ENCODE measurements at places on chromosomes 6 and 20.

- no peak for DNase-seq
Observed at GRCh38 chr6:37600312-37600916, 97.3 kb downstream of the MDGA1 start.

DNA sequence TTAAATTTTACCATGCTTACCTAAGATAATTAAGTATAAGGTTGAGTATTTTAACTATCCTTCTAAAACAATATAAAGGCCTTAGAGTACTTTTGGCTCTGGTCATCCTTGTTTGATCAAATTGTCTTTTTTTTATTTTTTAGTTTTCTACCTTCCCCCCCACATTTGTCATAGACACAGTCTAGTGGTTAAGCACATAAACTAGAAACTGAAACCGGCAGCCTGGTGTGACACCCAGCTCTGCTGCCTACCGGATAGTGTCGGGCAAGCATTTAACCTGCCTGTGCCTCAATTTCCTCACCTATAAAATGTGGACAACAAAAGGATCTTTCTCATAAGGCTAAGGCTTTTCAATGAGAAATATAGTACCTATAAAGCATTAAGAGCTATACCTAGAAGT lies 21.6 kb upstream of the TULP4 start:
- DNase-seq: no peak

DNA sequence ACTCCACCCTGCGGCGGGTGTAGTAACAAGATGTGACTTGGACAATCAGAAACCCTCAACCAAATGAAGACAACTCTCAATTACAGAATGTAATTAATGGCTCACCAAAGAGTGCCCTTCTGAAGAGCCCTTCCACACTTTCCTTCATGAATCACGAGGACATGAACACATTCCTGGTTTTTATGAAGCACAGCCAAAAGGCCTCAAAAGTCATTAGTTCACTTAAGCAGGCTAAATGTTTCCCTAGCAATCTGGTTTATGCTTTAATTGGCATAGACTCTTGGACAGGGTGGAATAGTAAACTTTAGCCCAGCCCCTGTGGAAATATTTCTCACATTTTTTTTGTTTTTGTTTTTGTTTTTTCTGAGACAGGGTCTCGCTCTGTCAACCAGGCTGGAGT lies 20.5 kb downstream of the CPNE5 start:
- DNase-seq: no peak

- no peak for DNase-seq
Observed at GRCh38 chr20:57651881-57652605, 31.8 kb upstream of the ZBP1 start.

- DNase-seq: no peak
Observed at GRCh38 chr20:51468636-51469035, 73.9 kb downstream of the NFATC2 start.

Measured in SW480 (cell line).